ENCODE measurements at places on chromosomes 4 and X.

- no peak for DNase-seq
Observed at GRCh38 chr4:165560941-165561340, 182.1 kb downstream of the CPE start.

- DNase-seq = no peak
Observed at GRCh38 chr4:94974773-94975172, 217.0 kb downstream of the BMPR1B start.

- DNase-seq = no peak
Observed at GRCh38 chr4:113065629-113066028, 16.2 kb downstream of the ANK2 start.

- DNase-seq = no peak
Observed at GRCh38 chr4:139916041-139916440, 237.9 kb downstream of the MAML3 start.

- DNase-seq = no peak
Observed at GRCh38 chr4:7326306-7326692, 108.4 kb downstream of the PSAPL1 start.

GRCh38 chr4:23169608-23170311, 477.0 kb downstream of the GBA3 start:
- no peak for DNase-seq

DNA sequence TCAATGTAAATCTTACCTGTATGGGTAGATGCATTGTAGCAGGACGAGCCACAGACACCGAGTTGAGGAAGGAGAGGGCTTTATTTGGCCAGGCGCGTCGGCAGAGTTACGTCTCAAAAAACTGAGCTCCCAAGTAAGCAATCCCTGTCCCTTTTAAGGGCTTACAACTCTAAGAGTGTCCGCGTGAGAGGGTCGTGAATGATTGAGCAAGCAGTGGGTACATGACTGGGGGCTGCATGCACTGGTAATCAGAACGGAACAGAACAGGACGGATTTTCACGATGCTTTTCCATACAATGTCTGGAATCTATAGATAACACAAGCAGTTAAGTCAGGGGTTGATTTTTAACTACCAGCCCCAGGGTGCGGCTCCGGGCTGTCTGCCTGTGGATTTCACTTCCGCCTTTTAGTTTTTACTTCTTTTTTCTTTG, 524.9 kb upstream of the HTR2C start:
- no peak for DNase-seq

GRCh38 chr4:188613976-188614375, 474.7 kb downstream of the TRIML1 start:
- DNase-seq = no peak
